ENCODE measurements at places on chromosomes 3 and 15. TPM values are rescaled to one million over a fixed set of nuclear protein-coding genes. Genes with fewer than 3 reads are reported as not detected.

The SERPINI2 gene
- polyA plus RNA-seq = not detected

The ADAMTSL3 gene
- polyA plus RNA-seq = not detected

The VGLL4 gene
- 31.3 TPM for polyA plus RNA-seq

The KBTBD8 gene
- 0.31 TPM for polyA plus RNA-seq

The ACVR2B gene
- polyA plus RNA-seq = 1.6 TPM

Data from BJ (cell line).